ENCODE measurements at places on chromosomes 1 and 21.

DNA sequence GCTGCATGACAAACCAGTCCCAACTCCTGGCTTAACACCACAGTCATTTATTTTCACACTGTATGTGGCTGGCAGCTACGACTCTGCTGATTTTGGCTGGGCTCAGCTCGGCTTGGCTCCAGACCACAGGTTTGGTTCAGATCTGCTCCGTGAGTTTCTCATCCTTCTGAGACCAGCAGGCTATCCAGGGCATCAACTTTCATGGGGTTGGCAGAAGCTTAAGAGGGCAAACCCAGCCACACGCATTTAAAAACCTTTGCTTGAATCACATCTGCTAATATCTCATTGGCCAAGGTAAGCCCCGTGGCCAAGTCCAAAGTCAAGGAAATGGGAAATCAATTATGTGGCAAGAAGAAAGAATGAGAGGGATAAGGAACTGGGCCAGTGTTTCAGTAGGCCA is 574.2 kb downstream of the MATN1 start:
- no peak for DNase-seq

DNA sequence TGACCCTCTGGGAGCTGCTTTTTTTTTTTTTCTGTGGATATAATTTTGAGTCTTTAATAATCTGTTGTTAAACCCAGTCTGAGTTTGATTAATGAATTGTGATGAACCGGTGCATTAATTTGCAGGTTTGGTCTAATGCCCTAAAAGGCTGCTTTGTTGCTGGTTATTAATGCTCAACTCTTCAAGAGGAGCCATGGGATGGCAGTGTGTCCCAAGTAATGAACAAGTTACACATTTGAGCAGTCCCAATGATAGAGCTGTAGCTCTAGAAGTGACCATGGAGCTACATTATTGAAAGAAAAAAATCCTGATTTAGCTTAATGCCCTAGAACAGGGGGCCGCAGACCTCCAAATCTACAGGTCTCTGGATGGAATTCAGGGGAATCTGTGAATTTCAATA is 53.1 kb downstream of the RWDD3 start:
- no peak for DNase-seq

- DNase-seq = no peak
Measured at GRCh38 chr1:231201375-231201978, 39.5 kb upstream of the GNPAT start.

GRCh38 chr1:14726606-14727005 is 128.1 kb downstream of the KAZN start:
- DNase-seq = no peak

DNA sequence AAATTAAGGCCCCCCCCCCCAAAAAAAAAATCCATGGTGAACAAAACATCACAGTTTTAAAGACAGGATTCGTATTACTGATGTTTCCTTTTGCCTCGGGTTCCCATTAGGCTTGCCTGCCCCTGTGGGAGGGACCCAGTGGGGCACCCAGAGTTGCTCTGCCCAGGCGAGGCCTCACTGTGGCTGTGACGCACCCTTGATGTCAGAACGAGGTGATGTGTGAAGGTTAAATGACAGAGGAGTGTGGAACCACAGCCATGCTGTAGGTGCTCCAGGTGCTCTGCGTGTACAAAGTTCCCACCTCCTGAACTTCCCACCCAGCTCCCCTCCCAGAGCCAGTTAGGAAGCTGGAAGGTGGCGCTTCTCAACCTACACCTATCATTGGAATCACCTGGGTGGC is 37.9 kb downstream of the GRHL3 start:
- DNase-seq = no peak

- no peak for DNase-seq
Measured at GRCh38 chr21:29423099-29423870, 124.6 kb downstream of the BACH1 start.

DNA sequence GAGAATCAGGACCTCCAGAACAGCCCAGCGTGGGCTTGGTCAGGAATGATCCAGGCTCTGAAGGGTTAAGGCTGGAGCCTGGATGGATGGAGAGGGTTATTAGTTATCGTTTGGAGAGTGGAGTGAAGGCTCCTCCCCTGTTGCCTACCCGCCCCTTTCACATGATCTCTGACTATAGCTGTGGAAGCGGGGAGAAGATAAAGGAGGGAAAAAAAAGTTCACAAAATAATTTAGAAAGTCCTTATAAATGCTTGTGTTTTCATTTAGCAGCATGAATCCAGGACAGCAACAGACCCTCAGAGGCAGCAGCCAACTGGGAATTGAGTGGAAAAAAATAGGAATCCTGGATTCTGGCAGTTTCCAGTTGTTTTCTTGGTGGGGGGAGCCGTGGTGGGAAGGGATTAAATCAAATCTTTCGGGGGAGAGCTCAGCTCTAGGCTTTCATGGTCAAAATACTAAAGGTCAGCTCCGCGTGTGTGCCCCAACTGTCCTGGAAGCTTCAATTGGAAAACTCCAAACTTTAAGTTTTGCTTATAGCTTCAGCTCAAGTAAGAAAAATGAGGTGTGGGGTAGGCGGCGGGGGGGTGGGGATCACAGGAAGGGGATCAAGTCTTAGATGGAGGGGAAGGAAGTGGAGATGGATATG is 595 bp upstream of the DDR2 start:
- DNase-seq = no peak

DNA sequence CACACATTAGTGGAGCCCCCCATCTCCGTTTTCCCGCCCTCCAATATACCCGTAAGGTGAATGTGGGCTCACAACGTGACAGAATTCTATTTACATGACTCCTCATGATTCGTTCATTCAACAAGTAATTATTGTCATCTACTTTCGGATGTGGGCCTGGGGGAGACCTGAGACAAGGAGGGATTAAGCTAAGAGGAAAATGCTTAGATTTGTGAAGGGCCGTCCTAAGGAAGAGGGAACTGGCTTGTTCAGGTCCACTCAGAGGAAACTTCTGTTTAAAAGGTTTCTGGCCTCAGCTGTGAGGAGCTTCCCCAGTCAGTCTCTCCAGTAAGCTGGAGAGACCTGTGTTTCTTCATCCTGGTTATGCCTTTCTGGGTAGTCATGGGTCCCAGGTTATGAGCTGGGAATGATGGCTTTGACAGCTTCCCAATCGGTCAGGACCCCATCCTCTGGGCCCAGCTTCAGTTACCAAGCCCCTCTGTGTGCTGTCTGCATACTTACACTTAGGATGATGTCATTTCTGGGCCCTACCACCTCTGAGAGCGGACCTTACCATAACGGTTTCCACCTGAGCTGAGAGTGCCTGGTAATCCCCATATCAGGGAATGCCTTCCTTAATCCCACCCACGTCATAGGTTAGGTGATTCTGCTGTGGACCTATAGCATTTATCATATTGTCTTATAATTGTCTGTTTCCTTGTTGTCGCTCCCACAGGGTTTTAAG is 687 bp upstream of the ERI3 start:
- DNase-seq = no peak

Measured in iPS DF 6.9 (cell line).